ENCODE measurements at places on chromosomes 3 and 15.

DNA sequence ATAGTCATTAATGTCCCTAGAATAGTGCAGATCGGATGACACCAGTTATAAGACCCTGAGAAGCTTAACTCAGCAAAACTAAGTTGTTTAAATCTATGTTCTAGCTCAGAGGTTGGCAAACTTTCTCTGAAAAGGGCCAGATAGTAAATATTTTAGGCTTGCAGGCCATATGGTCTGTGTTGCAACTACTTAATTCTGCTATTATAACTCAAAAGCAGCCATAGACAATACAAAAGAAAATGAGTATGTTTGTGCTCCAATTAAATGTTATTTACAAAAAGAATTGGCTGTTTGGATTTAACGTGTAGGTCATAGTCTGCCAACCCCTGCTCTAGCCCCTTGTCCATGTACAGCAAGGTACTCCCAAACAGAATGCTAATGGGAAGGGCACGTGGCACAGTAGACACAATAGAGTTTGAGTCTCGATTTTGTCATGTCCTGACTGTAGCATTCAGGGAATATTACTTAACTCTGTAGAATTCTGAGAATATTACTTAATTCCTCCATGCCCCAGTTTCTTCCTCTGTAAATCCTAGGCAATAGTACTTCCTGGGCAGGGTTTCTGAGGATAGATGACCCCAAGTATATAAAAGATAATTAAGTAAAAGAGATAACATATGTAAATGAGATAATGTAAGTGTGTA lies 70.5 kb upstream of the ATP2C1 start:
- no peak for DNase-seq

DNA sequence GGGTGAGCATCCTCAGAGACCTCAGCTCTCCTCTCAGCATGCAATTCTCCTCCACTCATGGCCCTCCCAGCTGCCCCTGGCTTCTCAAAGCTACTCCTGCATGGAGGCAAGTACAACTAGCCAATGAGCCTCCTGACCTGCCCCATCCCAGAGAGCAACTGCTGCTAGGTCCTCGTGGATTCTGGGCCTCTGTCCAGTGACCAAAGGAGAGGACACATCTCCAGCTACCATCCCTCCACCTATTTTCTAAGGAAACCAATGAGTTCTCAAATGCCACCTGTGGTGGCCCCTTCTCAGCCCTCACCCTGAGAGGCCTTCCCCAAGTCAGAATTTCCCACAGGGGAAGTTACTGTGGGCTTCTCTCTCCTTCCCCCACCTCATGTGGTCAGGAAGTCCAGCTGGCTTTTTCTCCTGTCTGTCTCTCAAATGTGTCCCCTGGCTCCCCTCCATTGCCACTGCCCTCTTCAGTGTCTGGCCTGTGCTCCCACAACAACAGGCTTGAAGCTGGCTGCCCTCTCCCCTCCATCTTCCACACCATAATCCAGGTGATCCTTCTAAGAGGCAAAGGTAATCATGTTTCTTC lies 43.0 kb downstream of the LIPC start:
- DNase-seq, result no peak

DNA sequence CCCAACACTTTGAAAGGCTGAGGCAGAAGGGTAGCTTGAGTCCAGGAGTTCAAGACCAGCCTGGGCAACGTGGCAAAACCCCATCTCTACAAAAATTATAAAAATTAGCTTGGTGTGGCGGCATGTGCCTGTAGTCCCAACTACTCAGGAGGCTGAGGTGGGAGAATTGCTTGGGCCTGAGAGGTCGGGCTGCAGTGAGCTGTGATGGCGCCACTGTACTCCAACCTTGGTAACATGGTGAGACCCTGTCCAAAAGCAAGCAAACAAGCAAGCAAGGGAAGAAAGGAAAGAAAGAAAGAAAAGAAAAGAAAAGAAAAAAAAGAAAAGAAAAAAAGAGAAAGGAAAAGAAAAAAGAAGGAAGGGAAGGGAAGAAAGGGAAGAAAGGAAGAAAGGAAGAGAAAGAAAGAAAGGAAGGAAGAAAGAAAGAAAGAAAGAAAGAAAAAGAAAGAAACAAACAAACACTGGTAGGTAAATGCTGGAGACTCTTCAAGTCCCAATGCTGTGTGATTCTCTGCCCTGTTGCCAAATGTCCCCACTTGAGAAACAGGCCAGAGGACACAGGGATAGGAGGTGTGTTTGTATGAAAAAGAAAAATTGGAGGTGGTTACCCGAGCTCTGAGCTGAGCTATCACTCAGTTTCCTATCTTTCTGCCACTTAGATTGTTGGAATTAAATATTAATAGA lies 121.1 kb downstream of the RAB11A start:
- no peak for DNase-seq

DNA sequence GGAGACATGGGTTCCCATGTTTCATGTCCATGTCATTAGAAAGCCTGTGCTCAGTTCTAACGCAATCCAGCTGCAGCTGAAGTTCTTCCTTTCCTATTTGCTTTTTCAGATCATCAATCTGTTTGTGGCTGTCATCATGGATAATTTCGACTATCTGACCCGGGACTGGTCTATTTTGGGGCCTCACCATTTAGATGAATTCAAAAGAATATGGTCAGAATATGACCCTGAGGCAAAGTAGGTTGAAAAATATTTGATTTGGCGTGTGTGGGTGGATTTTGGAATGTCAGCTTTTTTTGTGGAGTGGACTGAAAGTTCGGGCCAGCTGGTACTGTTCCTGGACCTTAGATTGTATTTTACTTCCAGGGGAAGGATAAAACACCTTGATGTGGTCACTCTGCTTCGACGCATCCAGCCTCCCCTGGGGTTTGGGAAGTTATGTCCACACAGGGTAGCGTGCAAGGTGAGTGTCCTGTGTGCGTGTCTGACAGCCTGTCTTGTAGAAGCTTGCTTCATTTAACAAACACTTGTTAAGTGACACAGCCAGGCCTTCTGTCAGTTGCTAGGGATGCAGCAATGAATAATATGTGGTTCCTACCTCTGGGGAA lies 69.6 kb downstream of the CHDH start:
- no peak for DNase-seq

DNA sequence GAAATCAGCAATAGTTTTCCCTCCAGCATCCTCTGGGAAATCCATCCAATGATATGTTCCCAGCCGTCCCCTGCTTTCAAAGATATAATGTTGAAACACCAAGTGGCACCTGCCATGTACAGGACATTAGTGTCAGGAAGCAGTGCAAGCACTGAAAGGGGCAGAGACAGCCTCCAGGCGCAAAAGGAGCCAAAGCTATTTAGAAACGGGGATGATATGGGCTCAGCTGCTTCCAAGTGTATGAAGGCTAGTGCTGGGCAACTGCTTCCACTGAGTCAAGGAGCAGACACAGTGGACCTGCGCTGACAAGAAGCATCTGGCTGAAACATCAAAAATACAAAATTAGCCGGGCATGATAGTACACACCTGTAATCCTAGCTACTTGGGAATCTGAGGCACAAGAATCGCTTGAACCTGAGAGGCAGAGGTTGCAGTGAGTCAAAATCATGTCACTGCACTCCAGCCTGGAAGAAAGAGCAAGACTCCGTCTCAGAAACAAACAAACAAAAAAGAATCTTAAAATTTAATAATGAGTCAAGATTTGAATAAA lies 119.7 kb downstream of the AQP9 start:
- DNase-seq, result no peak

DNA sequence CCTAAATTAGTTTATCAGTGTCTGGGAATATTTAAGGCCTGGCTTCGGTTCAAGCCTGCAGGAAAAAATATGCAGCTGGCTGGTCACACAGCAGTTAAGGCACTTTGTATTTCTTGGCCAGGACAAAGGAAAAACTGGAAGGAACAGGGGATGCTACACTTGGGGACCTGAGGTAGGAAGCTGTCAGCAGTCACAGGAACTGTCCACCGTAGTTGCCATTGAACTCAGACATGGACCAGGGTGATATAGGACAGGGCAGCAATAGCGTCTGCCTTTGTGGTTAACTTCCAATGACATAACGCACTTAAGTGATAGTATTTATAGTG lies 49.1 kb downstream of the NR1D2 start:
- no peak for DNase-seq

GRCh38 chr3:167728176-167728575 lies 6.5 kb downstream of the PDCD10 start:
- no peak for DNase-seq
